ENCODE measurements at places on chromosomes 1 and 21.

DNA sequence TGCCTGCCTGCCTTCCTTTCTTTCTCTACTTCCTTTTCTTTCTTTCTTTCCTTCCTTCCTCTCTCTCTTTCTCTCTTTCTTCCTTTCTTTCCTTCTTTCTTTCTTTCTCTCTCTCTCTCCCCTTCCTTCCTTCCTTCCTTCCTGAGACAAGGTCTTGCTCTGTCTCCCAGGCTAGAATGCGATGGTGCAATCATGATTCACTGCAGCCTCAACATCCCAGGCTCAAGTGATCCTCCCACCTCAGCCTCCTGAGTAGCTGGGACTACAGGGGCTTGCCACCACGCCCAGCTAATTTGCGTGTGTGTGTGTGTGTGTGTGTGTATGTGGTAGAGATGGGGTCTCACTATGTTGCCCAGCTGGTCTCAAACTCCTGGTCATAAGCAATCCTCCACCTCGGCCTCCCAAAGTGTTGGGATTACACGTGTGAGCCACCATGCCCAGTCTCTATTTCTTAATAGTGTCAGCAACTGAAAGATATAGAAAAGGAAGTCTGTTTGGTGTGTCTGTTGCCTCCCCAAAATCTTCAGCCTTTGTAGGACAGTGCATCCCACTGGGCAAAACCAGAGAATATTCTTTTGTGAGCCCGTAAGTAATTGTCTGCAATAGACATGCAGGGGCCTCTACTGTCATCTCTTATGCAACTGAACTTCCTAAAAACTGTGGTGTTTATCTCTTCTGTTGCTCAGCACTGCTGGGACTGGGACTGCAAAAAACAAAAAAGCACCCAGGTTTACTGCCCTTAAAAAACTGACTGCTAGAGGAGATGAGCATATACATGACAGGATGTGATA, 20.9 kb upstream of the RAB4A start:
- no peak for DNase-seq

DNA sequence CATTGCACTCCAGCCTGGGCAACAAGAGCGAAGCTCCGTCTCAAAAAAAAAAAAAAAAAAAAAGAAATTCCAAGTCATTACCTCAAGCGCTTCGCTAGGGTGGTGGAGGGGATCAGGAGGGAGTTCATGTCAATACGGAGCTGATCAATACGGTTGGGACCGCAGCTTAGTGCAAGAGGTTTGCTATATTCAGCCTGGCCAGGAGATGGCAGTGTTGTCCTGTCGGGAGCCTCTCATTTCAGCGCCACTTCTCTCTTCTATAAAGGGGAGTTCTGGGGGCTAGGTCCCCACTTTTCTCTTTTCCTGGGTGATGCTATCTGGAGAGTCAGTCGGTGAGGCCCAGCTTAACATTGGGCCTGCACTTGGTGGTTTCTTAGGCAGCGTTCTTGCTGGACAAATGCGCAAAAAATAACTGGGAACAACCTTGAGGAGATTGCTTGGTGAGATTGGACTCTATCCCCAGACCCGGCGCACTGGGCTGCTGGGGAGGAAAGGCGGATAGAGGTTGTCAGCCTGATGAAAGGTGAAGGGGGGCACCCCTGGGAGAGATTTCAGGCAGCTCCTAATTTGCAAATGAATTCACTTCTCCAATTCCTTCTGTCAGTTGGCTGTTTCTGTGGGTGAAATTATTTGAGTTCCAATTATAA, 40.4 kb downstream of the KIAA0040 start:
- peak; percentile 31 for DNase-seq

DNA sequence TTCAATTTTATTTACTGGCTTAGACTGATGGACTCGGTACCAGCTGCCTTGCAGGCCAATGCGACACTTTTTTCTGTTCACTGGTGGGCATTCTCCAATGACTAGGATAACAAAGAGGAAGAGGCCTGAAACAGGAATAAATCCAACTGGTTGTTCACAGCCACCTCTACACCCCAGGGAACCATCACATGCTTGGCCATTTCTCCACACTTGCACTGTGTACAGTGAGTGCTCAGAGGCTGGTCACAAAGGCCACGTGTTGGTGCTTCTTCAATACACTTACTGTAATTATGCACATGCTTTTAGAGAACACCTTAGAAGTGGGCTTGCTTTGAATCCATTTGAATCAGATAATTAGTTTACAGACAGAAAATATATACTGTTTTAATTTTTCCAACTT, 113.4 kb downstream of the FAM78B start:
- no peak for DNase-seq

DNA sequence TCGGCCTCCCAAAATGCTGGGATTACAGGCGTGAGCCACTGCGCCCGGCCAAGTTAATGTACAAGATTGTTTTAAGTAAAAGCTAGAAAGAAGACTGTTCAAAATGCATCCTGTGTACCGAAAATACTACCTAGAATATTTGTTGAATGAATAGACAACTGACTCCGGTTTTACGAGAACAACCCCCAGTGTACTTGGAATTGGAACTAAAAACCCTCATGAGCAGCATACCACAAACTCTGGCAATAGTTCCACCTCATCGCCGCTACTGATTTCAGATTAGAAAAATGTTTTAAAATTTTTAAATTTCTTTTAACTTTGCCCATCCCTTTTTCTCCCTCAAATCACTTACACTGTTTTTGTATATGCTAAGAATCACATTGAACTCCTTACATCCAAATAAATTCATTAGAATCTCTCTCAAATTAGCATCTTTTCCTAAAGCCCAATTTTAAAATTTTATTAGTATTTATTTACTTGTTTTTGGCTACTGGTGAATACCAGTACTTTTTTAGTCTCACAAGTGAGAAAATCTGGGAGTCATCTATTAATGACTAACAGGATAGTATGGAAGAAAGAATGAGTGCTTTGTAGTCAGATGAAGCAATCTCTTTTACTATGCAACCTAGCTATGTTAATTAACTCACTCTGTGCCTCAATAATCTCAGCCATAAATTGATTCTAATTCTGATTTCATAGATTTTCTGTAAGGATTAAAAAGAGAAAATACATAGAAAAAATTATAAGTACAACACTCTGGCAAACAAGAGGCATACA, 95.1 kb downstream of the GPATCH2 start:
- DNase-seq: no peak

DNA sequence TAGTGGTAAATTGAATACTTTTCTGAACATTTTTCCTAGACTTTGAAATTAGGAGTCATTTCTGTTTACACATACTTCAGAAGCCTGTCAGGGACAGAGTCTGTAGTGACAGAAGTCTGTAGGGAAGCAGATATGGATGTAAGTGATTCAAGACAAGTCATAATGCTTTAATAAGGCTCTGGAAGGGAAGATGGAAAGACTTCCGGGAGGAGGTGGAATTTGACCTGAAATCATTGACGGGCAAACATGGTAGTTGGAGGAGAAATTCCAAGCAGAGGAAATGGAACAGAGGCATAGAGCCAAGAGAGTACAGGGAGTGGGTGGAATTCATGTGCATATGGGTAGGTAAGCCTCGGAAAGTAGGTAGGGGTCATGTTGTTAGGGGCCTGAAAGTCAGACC, 22.5 kb downstream of the CAMTA1 start:
- DNase-seq: no peak

- peak; percentile 41 for DNase-seq
Observed at GRCh38 chr1:181044449-181044966, 10.7 kb downstream of the MR1 start.

DNA sequence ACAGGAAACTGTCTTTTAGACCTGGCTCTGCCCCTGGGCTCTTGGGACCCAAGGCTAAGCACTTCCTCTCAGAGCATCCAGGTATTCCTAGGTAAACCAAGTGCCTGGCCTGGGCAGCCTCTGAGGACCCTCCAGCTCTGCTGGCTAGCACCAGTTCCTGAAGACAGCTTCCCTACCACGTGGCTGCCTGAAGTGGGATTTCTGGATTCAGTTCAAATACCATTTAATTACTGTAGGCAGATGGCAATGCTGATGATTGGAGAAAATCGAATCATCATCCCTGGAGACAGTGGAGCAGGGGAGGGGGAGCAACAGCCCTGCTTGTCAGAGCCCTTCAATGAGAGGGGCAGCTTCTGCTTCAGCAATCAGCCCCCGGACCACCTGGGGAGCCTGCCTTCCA, 11.9 kb downstream of the KIF21B start:
- no peak for DNase-seq

- DNase-seq: no peak
Observed at GRCh38 chr1:31669433-31669785, 24.7 kb upstream of the PEF1 start.

DNA sequence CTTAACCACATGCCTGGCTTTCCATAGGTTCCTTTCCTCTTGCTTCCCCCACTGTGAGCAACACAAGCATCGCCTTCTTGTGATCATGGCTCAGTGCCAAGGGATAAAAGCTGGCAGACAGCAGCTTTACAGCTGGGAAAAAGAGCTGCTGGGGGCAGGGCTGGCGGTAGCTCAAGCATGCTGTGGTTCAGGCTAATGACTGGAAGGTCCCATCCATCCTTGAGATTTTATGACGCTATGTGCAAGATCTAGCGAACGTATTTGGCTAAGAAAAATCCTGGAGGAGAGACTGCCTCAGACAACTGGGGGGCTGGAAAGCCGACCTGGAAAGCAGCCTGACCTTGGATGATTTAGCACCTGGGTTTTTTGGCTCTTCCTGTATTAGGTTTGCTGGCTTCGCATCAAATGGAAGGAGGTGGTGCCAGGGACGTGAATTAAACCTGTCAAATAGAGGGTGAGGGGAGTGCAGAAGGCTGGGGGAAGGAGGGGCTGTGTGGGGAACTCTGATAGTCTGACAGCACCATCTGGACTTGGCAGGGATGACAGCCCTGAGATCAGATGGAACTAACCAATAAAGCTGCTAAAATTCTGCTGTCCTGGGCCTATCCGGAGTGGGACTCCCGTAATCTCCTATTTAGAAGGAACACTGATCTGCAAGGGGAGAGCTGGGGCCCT, 34.8 kb downstream of the ZMYND12 start:
- DNase-seq: peak; percentile 58

DNA sequence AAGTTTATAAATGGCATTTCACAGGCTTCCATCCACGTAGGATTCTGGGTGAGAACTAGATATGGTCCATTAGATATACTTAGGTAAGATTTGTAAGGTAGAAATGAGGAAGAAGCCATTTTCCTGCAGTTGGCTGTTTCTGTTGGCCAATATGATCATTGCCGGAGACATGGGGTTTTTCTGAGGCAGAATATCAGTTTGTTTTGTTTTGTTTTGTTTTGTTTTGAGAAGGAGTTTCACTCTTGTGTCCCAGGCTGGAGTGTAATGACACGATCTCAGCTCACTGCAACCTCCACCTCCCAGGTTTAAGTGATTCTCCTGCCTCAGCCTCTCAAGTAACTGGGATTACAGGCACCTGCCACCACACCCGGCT, 8.7 kb upstream of the EYA3 start:
- no peak for DNase-seq

DNA sequence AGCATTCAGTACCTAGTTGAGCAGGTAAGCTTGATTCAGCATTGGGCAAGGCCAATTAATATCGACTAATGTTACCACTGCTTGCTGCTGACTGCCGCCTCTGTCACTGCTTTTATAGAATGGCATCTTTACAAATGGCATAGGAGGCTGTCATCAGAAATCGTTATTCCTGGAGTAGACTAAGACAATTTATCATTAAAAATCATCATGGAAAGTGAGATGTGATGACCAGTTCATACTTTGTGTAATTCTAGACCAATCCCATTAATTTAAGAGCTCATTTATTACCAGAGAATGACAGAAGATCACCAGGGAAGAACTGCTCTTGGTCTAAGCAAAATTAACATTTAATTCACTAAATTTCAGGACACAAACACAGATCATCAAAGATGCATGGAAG, 254.0 kb downstream of the SPATA17 start:
- no peak for DNase-seq

GRCh38 chr1:211329764-211330201, 3.1 kb downstream of the TRAF5 start:
- no peak for DNase-seq
